ENCODE measurements at places on chromosomes 7 and 10. TPM values are rescaled to one million over a fixed set of nuclear protein-coding genes. Genes with fewer than 3 reads are reported as not detected.
A peak's percentile ranks its signal among the peaks of the same experiment; 100 is the strongest.

DNA sequence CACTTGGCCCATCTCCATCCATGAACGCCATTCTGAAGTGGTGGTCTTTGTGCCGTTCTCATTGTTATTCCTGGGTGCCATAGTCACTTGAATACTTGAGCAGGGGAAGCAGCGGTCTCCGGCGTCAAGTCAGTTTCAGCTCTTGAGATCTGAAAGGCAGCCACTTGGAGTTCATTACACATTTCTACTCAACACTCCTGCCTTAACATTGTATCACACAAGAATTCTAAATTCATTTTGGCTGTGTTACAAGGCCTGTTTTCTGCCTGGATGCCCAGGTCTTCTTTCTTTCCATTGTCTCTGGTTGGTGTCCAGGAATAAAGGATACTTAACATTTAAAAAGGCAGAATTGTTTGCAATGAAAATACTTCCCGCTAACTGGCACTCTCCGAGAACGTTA is 69.0 kb upstream of the RAB11FIP2 start:
- DNase-seq = no peak

NEURL1 gene
- total RNA-seq = not detected

GRCh38 chr10:73744664-73744975 is 448 bp downstream of the SEC24C start:
- peak; percentile 53 for DNase-seq

DNA sequence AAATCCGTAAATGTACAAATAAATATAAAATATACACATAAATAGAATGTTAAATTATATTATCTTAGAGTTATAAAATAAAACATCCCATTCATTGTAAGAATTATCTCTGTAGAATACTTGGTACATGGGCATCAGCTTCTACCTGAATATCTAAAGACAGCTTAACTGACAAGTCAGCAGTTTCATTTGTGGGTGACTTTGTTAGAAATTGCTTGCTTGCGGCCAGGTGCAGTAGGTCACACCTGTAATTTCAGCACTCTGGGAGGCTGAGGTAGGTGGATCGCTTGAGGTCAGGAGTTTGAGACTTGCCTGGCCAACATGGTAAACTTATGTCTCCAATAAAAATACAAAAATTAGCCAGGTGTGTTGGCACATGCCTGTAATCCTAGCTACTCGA is 14.6 kb downstream of the PCGF6 start:
- no peak for DNase-seq

SIRT1 gene
- 21.4 TPM for total RNA-seq

DNA sequence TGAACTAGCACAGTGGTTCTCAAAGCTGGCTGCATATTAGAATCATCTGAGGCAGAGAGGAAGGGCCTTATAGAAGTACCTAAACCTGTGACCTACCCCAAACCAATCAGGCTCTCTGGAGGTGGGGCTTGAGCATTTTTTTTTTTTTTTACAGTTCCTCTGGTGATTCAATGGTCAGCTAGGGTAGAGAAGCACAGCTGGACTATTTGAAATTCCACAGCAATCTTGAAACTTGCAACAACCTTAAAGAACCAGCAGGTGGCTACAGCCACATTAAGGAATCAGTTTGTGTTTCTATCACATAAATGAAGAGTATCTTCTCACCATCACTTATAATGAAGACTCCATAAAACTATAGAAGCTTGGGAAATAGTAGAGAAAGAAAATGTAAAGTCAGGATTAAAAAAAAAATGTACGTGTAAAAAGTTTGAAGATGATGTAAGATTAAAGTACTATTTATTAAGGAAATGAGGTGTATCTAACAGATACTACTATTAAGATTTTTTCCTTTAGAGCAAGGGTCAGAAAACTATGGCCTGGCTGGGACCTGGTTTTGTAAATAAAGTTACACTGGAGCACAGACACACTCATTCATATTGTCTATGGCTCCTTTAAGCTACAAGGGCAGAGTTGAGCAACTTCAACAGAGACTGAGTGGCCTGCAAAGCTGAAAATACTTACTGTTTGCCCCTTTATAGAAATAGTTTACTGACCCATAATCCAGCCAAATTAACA is 3.8 kb downstream of the RTKN2 start:
- peak; percentile 95 for DNase-seq

ZNF365 gene
- total RNA-seq = 10.8 TPM

DNA sequence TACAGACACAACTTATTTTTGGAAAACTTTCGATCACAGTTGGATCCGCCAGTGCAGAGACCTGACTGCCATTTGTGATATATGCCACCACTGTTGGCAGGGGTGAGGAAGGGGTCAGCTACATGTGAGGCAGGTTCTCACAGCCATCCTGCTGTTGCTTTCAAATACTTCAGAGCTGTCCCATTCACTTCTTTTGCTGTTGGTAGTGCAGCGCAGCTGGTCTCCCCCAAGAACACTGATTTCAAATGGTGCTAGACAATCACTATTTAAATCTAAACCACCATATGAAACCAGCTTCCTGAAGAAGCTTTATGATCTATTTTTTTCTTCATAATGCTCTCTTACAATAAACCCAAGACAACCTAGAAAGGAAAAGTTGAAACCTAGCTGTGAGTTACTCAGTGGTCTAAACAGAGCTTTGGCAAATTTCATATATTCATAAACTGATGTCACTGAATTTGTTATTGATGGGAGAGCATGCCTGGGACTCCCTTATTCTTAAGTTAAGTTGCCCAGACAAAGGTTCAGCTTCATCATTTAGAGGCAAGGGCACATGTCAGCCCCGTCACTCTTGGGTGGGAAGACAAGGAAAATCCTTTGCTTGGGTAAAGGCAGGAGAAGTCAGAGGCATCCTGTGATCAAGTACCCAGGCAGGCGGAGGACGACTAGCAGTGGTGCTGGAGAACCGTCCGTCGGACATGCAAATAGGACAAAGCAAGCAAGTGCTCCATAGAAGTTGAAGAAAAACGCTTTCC is 143.4 kb upstream of the KLF14 start:
- no peak for DNase-seq

ELAPOR2 gene
- total RNA-seq = 1.2 TPM

- DNase-seq = peak; percentile 56
These were observed 21.0 kb upstream of the ASB15 start for GRCh38 chr7:123580406-123581161.

- DNase-seq = no peak
These were observed 663.2 kb downstream of the PARD3 start for GRCh38 chr10:34151931-34152330.

DNA sequence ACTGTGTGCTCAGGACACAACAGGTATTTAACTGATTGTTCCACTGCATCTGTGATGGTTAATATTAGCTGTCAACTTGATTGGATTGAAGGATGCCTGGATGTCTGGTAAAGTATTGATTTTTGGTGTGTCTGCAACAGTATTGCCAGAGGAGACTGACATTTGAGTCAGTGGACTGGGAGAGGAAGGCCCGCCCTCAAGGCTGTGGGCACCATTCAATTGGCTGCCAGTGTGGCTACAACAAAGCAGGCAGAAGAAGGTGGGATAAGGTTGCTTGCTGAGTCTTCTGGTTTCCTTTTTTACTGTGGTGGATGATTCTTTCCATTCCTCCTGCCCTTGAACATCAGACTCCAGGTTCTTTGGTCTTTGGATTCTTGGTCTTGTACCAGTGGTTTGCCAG is 137.1 kb upstream of the FAM13C start:
- DNase-seq = no peak

TAS2R41 gene
- not detected for total RNA-seq

SPAM1 gene
- not detected for total RNA-seq

THSD7A gene
- total RNA-seq = 0.89 TPM

- DNase-seq = no peak
These were observed 67.0 kb downstream of the EXOC4 start for GRCh38 chr7:133319842-133320241.

- no peak for DNase-seq
These were observed 10.0 kb downstream of the CYP3A43 start for GRCh38 chr7:99837649-99838361.

HOXA13 gene
- total RNA-seq = 4.7 TPM

- DNase-seq = no peak
These were observed 248.7 kb upstream of the GPR26 start for GRCh38 chr10:123417414-123417813.

DNA sequence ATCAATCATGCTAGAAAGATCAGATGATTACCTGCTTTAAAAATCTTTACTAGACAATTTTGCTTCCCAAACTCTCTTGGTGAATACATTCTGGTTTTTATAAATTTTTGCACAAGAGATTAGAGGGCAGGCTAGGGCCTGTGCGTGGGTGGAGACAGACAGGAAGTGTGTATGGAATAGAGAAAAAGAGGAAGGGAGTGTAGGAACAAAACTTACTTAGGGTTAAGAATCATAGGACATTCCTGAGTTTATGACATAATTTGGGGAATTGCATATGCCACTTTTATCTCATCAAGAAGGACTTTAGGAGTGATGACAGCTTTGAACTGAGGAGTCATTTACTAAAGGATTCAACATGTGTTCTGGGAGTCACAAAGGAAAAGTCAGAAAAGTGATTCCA is 31.3 kb downstream of the LAMB1 start:
- no peak for DNase-seq

DNA sequence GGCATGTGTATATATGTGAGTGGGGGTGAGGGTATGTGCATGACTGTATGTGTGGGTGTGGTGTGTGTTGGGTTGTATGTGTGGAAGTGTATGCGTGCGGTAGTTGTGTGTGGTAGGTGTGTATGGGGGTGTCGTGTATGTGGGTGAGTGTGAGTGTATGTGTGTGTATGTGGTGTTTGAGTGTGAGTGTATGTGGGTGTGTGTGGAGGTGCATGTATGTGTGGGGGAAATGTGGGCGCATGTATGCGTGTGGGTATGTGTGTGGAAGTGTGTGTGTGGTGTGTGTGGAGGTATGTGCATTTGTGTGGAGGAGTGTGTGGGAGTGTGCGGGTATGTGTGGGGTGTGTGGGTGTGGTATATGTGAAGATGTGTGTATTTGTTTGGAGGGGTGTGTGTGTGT is 269.5 kb downstream of the GPR158 start:
- DNase-seq = no peak

DNA sequence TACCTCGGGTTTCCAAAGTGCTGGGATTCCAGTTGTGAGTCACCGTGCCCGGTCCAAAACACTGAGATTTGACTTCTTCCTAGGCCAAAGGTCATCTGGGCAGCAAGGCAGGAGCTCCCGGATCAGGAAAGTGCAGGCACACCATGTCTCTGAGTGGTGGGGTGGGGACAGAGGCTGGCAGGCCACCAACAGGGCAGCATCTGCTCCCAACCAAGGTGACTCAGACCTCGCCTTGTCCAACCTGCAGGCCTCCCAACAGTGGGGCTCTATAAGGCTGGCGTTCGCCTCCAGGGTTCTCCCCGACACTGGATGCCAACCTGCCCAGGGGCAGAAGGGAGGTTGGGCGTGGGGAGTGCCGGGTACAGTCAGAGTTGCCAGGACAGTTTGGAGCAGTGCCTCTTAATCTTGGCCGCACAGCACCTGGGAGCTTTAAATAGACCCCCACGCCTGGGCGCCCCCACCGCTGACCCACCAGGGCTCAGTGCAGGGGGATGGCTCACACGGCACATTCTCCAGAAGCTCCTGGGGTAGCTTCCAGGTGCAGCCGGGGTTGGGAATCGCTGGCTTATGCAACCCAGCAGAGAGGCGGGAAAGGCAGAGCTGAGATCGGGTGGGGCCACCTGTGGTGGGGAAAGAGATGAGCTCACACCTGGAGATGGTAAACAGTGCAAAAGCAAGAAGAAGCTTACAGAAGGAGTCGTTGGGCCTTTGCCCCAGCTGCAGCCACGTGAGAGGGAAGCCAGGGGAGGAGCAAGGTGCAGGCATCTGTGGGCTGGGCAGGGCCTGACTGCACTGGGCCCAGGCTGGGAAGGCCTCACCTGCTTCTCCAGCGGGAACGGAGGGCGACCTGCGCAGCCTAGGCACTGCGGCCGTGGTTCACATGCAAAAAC is 10.9 kb downstream of the CALML5 start:
- no peak for DNase-seq

- DNase-seq = no peak
These were observed 157.4 kb upstream of the TBX20 start for GRCh38 chr7:35411331-35411730.

Measured in A172 (cell line).